ENCODE measurements at places on chromosomes 12 and 14.

GRCh38 chr12:26091822-26092221 is 33.0 kb downstream of the BHLHE41 start:
- DNase-seq, result no peak

- DNase-seq, result no peak
These were observed 710.7 kb downstream of the GALC start for GRCh38 chr14:87282266-87282665.

- no peak for DNase-seq
These were observed 52.3 kb upstream of the RD3L start for GRCh38 chr14:103994535-103995184.

- no peak for DNase-seq
These were observed 79.4 kb upstream of the CDKN3 start for GRCh38 chr14:54317391-54317790.

DNA sequence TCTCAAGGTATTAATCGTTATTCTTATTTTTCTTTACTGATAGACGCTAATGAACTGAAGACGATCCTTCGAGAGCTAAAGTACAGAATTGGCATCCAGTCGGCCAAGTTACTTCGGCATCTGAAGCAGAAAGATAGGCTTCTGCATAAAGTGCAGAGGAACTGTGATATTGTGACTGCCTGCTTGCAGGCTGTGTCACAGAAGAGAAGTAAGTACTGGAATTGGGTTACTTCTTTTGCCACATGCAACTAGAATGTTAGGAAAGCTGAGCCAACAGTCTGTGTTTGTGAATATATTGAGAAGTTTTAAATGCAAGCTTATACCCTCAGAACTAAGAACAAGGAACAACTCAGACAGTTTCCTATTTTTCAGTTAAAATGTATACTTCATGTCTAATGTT is 26.6 kb upstream of the GNS start:
- DNase-seq, result no peak

GRCh38 chr12:23495472-23495871 is 454.0 kb downstream of the SOX5 start:
- no peak for DNase-seq
